ENCODE measurements at places on chromosomes 1 and 21.

DNA sequence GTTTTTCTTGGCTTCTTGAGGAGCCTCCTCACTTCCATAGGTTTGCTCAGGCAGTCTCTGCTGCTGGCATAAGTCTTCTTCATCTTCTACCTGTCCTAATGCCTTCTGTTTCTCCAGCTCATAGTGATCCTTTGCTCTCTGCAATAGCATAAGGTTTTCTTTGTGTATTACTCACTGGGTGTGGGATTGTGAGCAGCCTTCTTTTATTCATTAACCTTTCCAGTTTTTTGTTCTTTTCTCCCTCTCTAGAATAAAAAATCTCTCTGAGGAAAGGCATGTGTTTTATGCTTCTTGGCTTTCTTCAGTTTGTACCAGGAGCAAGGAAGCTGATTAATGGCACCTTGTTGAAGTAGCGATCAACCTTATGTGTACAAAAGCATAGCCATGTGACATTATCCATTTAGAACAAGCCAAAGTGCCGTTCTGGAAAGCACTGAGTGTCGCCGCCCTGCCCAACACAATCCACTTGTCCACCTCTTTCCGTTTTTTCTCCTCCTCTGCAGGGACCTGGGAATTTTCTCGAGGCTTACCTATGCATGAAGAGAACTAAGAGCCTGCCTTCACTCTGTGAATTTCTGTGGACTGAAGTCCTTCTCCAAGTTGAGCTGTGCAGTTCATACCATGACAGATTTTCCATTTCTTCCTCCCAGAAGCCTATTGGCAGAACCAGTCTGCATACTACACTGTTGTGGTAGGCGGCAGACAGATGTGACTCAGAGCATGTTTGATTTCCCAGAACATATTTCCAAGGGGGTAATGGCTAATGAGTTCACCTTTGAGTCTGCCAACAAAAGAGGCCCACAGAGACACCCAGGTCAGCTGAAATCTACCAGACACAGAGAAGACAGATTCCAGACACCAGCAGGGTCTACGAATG lies 39.0 kb downstream of the DPT start:
- no peak for DNase-seq

DNA sequence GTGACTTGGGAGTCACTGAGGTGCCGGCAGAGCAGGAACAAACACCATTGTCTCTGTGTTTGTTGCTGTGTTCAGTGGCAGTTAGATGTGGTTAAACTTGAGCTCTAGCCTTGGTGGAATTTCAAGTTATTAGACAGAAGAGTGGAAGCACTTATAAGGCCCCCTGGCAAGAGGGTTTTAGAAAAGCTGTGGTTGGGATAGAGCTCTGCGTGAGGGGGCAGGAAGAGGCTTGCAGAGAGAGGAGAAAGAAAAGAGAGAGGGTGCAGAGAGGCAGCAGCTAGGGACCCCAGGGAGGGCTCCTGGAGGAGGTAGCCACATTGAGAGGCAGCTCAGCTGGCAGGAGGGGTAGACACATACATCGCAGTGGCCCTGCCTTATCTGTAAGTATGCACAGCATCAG lies 128.2 kb downstream of the GALNT2 start:
- no peak for DNase-seq

- no peak for DNase-seq
These were observed 154.4 kb downstream of the ZSCAN20 start for GRCh38 chr1:33626801-33627200.

GRCh38 chr1:3545363-3546047 lies 65.8 kb downstream of the MEGF6 start:
- no peak for DNase-seq

All from vagina (tissue), 2 donors.